Stimulated activated naive CD8-positive, alpha-beta T cell treated with anti-CD3 and anti-CD28 coated beads, Interleukin-15, Interleukin-2, amounts not matched to agents 100 U/mL and 50 U/mL, for 24 hours (primary cell): ENCODE measurements at places on chromosomes 13 and 19.
A peak's percentile ranks its signal among the peaks of the same experiment; 100 is the strongest.

DNA sequence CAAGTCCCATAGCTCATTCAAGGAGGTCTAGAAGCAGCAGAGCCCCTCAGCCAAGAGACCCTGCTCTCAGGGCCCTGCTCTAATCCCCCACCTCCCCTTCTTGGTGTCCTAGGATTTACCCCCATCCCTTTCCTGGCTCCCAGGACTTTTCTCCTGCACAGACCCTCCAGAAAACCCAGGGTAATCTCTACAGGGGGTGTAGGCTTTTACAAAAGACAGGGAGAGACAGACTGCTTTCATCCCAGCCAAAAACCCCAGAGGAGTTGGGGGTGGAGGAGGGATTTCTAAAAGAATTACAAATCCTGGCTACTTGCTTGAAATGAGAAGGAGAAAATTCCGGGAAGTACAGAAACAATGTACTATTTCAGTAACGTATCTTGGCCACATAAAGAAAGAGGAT is 133.3 kb downstream of the TNFSF13B start:
- DNase-seq, result no peak

DNA sequence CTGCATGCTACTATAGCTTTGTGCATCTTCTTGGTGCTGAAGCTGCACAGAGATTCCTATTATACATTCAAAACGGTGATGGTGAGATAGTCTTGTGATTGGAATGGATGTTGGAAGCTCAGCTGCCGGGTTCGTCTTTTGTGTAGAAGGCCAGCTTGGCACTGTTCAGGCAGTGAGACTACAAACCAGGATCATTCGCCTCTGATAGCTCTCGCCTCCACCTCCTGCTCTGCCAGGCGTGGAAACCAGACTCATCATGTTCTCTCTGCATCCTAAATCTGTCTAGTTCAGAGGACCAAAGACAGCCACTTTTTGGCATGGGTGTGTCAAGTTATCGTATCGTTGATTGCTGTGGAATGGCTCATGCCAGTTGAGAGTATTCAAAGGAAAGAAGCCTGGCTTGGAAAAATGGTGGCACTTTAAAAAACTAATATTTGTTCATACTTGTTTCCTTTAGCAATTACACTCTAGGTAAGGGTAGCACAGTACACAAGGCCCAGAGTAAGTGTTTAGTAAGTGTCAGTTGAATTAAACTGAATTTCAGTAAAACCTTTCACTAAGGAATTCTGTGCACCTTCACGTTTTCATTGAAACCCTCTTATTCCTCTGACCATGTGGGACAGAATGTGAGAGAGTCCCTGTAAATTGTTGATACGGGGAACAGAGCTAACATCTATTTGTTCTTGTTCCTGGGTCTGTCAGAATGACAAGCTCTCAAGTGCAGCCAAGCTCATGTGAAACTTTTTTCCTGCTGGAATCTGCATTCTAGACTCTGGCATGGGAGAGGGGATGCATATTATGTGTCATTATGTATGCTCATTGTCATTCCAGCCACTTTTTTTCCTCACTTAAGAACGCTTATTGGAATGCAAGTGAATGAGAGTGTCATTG is 69.8 kb downstream of the DPY19L3 start:
- no peak for DNase-seq

DNA sequence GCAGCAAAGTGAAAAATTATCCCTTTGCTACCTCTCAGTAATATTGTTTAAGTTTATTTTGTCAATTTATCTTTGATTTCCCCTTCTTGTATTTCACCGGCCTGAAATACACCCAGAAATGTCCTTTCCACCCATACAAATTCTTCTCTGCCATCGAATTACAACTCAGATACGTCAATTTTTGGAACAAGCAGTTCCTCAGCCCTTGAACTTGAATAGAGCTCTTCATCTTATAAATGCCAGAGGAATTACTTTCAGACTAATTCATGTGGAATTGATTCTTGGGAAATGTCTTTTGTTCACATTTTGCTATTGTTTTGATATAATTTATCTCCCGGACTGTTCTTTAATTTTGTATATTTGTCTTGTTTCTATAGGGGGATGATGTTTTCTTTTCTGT is 1359.3 kb upstream of the MIR17HG start:
- no peak for DNase-seq

DNA sequence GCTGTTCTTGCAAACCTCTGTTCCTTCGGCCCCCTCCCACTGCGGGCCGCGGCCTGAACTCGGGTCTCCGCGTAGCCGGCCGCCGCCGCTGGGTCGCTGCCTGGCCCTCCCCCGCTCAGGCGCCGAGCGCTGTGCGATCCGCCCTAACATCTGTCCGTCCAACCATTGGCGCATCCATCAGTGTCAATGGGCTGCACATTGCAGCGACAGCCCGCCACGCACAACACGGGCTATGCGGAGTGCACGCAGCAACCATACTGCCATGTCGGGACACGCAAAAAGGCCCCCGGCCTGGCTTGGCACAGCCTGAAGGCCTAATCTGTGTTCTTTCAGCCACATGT is 2.6 kb upstream of the TSHZ3 start:
- no peak for DNase-seq

DNA sequence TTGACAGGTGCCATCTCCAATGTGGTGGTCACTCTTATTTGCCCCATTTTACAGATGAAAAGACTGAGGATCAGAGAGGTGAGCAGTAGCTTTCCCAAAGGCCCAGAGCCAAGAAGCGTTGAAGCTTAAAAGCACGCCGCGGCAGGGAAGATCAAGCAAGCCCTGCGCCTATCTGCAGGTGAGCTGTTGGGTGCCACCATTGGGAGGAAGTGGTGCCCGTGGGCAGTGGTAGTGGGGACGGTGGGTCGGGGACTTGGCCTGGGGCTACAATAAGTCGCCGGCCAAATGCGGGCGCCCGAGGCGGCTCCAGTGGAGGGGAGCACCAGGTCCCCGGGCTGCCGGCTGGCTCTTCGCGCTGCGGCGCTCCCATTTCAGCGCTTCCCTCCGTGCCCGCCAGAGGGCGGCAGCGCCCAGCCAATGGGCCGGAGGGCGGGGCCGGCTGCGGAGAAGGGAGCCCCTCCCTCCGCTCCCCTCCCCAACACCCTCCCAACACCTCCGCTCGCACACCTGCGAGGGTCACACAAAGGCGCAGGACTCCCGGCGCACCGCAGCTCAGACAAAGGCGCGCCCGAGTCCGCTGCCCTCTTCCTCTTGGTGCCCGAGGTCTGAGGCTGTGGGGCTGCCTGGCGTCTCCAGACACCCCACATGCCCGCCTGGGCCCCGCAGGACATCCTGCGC is 744 bp upstream of the POU2F2 start:
- peak; percentile 90 for DNase-seq

DNA sequence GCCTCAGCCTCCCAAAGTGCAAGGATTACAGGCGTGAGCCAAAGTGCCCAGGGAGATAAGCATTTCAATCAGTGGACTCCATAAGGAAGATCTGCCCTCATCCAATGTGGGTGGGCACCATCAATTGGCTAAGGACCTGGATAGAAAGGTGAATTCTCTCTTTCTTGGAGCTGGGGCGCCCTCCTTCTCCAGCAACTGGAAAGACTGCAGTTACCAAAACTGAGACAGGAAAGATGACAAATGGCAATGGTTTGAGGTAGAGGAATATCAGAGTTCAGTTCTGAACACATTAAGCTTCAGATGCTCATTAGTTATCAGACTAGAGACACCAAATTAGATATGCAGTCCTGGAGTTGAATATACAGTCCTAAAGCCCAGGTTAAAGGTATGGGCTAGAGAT is 10.5 kb upstream of the ELF1 start:
- DNase-seq, result no peak

DNA sequence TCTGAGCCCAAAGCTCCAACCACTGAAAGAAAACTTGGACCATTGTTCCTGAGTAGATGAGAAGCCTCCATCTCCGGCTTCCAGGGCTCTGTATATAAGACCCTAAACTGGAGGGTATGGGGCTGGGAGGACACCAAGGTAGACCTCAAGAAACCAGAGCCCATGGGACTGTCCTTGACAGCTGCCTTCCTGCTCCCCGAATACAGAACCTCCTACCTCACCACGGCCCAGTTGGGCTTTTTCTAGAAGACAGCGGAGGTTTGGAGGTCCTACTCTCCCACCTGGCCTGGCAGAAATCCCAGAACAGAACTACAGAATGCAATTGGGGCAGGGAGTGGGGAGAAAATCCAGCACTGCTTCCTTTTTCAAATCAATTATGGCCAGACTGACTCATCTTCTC is 177.3 kb upstream of the ZNF507 start:
- DNase-seq, result no peak

GRCh38 chr19:4302243-4302640 is at the start of gene TMIGD2:
TMIGD2 (minus strand) TSS chr19:4302389; CDS start chr19:4302385, 4 bp downstream.
- DNase-seq, result peak; percentile 29

GRCh38 chr13:49329831-49330545 is 82.3 kb downstream of the CDADC1 start:
- no peak for DNase-seq

- no peak for DNase-seq
Observed at GRCh38 chr19:32404933-32405430, 588 bp upstream of the DPY19L3 start.

DNA sequence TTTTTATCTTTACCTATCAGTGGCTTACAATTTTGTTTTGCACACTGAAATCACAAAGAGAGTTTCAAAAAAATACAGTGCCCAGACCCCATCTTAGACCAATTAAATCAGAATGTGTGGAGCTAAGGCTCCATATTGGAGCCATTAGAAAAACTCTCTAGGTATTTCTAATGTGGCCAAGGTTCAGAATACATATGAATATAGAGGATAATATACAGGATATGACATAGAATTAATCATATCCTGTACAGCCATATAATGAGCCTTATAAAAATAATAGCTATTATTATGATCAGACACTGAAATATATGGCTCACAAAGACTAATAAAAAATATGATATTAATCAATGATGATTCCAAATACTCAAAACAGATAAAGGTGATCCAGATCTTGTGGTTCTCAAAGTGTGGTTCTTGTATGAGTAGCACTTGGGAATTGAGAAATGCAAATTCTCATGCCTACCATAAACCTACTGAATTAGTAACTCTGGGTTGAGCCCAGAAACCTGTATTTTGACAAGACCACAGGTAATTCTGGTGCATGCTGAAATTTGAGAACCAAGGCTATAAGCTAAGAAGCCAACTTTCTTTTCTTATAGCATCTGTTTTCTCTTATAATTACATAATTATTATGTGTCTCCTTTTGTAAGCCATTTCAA is 408.0 kb downstream of the DIAPH3 start:
- DNase-seq, result no peak

DNA sequence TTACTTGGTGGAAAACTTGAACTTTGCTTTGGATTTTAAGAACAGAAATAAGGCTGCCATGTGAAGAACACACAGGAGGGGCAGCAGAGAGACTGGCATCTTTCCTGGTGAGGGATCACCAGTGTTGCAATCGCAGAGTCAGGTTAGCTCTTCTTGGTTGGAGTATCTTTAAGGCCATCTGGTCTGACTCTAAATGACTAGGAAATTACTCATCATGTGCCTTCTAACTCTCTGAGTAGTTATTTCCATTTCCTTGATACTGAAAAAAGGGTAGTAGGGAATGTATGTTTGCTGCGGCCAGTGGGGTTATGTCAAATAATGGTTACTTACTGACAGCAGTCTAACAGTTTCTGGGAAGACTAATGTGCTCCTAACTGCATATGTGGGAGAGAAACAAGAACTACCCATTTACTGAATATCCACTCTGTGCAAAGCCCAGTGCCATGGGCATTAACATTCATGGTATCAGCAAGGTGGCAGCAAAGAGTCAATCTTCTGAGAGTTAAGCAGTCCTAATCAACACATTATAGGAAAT is 122.1 kb downstream of the COG6 start:
- peak; percentile 50 for DNase-seq

DNA sequence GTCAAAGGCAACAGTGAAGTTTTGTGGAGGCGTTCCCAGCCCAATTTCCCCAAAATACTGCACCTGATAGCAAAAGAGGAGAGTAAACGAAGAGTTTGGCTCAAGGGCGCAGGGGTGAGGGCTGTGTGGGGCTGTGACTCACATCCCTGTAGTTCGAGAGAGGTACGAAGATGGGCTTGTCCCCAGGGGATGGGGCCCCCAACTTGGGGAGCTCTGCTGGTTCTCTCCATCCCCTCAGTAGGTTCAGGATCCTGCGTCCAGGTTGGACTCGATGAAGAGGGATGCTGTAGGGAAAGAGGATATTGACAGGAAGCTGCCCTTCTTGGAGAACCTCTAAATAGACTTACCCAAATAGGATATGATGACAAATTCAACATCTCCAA is 3.4 kb downstream of the NAPSA start:
- no peak for DNase-seq

DNA sequence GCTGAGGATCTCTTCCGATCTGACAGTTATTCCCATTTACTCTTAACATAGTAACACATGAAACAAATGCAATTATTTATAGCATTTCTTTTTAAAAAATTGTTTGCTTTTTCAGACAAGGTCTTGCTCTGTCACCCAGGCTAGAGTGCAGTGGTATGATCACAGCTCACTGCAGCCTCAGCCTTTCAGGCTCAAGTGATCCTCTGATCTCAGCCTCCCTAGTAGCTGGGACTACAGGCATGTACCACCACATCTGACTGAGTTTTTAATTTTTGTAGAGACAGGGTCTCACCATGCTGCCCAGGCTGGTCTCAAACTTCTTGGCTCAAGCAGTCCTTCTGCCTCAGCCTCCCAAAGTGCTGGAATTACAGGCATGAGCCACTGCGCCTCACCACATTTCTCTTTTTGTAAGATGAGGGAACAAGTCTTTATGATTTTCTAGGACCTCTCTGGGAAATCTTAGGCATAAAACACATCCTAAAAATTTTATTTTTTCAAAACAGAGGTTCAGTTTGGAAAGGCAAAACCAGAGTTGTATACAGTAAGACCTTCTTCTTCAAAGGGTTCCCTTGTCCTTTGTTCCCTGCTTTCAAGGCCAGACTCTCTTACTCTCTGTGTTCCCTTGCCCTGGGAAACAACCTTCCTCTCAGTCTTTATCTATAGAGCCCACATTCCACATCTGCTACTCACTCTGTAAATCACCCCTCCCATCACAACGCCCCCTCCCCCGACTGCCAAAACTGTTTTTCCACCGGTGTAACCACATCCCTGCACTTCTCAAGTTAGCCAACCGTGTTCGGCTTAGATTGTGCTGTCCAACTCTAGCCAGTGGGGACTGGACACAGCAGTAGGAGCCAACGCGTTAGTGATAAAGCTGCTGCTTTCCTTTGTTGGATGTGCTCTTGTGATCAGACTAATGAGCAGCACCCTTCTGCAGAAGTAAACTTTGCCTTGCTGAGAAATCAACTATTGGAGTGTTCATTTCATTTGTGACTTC is 56.2 kb downstream of the DHRS12 start:
- no peak for DNase-seq

GRCh38 chr13:113641426-113641825 is 16.6 kb downstream of the ATP4B start:
- no peak for DNase-seq

DNA sequence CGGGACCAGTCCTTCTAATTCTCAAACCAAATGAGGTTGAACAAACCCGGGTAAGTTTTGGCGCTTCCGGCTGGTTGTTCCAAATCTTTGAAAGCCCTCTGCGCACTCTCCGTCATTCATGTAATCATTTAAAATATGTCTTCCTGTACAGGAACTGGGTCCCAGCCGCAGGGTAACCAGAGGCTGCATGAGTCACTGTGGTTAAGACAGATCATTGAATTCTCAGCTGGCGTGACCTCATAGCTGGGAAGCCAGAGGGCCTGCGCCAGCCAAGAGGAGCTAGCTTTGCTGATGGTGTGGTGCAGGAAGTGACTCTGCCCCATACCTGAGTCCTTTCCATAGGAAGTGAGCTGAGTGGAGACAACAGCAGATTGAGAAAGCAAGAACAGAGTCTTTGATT is 135.2 kb downstream of the TSHZ3 start:
- peak; percentile 84 for DNase-seq

- DNase-seq, result no peak
Observed at GRCh38 chr19:32464279-32464678, 58.7 kb downstream of the DPY19L3 start.
